ENCODE measurements at places on chromosomes 4 and X.
A peak's percentile ranks its signal among the peaks of the same experiment; 100 is the strongest.

- no peak for DNase-seq
These were observed 171.3 kb downstream of the PTTG2 start for GRCh38 chr4:38131371-38132091.

DNA sequence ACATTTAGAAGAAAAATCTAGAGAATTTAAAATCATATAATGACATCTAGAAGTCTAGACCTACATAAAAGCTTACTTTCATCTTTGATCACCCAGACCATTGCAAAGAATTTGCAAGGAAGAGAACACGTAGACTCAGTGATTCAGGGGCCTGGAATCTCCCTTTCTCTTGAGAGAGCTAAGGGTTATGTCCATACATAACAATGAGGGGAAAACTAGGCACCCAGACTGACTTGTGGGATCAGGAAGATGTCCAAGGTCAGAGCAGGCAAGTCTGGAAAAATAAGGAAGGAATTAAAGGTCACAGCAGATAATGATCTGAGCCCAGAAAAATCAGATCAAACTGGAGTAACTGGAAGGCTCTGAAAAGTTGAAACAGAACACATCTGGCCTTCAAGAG, 198.4 kb upstream of the SFRP2 start:
- no peak for DNase-seq

- no peak for DNase-seq
These were observed 82.0 kb upstream of the PITX2 start for GRCh38 chr4:110704748-110705439.

GRCh38 chr4:181528570-181529184, 714.5 kb upstream of the TENM3 start:
- peak; percentile 36 for DNase-seq

- DNase-seq: peak; percentile 31
These were observed 1651.9 kb downstream of the C4orf33 start for GRCh38 chr4:130747842-130748241.

DNA sequence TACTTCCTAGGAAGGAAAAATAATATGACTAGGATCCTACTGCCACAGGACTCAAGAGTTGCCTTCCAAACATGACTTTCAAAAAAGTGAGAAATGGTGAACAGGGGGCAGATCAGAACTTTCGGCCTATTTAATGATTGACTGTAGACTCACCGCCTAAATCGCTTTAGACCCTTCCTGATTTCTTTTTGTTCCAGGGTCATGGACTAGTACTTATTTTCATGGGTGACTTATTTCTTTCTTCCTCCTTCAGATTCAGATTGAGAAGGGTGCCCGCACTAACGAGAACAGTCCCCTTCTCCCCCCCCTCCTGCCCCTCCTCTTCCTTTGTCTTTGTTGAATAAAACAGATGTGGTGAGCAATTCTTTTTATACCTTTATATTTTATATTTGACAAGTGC, 48.0 kb upstream of the KLHL8 start:
- DNase-seq: no peak

GRCh38 chrX:30039768-30040167, 175.6 kb upstream of the MAGEB2 start:
- DNase-seq: no peak

DNA sequence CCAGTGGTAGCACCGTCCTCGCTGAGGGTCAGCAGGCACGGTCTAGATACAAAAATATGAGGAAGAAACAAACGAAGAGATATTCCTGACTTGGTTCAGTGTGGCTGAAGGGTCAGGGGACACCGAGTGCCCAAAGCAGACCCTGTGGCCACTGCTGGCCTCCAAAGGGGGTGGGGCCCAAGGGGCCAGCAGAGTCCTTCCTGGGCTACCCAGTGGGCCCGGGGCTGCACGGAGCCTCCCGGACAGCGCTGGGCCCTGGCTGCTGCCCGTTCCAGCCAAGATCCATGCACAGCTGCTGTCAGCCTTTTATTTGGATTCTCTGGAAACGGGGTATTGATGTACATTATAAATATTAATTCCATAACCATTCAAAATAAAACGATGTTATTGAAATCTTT, 20.4 kb downstream of the NELFA start:
- no peak for DNase-seq

DNA sequence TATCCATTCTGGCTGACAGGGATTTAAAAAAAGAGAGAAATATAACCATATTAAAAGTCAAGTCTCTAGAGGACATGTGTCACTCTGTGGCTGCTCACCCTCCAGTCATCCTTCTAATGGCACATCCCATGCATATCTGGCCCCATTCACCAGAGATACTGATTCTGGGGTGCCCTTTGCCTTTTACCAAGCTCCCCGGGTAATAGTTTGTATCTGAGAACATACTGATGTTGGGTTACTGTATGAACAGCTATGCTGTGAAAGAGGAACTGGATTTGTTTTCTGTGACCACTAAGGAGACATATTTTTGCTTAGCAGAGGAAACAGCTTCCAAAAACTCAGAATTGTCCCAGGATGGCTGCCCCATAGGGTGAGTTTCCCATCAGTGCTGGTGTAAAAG, 56.0 kb downstream of the SAT1 start:
- no peak for DNase-seq

DNA sequence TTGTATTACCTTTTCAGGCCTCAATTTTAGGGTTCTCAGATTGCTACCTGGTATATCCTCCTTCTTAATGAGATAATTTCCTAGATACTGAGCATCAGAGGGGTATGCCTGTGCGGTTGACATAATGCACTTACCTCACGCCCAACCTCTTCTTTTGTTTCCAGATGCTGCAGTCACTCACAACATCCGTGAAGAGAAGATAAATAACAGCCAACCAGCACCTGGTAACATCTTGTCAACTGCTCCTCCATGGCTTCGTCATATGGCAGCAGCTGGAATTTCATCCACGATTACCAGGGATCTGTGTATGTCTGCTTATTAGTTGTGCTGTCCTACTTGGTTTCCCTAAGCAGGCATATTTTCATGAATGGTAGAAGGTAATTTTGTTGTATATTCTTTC, 16.7 kb downstream of the SAGE1 start:
- DNase-seq: no peak

DNA sequence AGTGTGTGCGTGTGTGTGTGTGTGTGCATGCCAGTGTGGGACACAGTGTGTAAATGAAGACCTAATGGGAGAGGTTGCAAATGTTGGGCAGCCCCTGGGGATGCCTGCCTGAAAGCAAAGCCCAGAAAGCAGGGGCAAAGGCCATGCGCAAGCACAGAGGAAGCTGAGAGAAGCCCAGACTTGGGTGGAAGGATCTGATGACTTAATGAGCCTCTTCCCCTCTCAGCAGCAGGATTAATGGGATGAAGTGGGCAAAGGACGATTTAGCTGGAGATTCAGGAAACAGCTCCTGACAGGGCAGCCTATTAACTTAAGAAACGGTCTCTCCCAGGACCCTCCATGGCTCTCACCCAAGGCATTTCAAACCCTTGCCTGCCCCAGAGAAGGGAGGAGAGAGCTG, 107.3 kb downstream of the EFNB1 start:
- no peak for DNase-seq

GRCh38 chr4:158209825-158210807, at the start of gene TMEM144:
Gene TMEM144, plus strand, starts transcription at chr4:158210486. Its CDS starts 2,182 bp downstream, at chr4:158212668.
- DNase-seq: no peak

- no peak for DNase-seq
These were observed 10.8 kb upstream of the ADH1A start for GRCh38 chr4:99301376-99302164.

GRCh38 chr4:74821541-74821940, 27.2 kb upstream of the BTC start:
- no peak for DNase-seq

GRCh38 chrX:8310409-8310808, 139.3 kb upstream of the VCX2 start:
- no peak for DNase-seq

DNA sequence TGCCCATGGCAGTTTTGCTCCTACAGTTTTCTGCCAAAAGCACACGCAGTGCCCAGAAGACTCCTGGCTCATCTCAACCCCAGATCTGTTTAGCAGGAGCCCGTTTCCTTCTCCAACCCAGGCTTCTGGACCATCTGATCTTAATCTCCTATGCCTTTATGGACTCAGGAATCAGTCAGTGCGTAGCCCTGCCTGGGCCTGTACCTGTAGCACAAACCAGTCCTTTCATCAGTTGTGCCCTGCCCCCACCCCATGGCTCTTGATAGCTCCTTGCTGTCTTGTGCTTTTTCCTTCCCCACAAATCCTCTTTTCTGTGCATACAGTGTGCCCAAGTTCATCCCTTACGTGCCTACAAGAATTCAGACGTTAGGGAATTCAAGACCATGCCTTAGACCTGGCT, 1.5 kb downstream of the ZNF718 start:
- no peak for DNase-seq

- DNase-seq: peak; percentile 73
These were observed at the start of gene OTUD5 for GRCh38 chrX:48957477-48957826. Gene OTUD5, minus strand, starts transcription at chrX:48957607. Its CDS starts 37 bp downstream, at chrX:48957570.

GRCh38 chr4:89314291-89314690, 6.7 kb upstream of the GPRIN3 start:
- no peak for DNase-seq

- no peak for DNase-seq
These were observed 2.1 kb downstream of the MND1 start for GRCh38 chr4:153346563-153346962.

- DNase-seq: no peak
These were observed 204.7 kb downstream of the SLIT2 start for GRCh38 chr4:20456407-20456806.

DNA sequence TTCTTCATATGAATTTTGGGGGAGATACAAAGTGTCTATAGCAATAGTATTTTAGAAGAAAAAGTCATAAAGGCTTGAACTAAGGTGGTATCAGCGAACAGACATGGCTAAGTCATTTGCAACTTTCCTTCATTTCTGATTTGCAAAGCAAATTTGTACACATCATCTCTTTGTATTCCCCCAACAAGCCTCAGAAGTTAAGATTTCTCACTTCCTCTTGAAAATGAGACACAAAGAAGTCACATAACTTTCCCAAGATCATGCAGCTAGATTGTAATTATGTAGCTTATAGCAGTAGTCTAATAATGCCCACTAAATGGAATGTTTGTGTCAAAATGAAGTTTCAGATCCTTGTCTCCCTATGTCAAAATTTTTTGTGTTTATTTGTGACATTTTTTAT, 709.8 kb upstream of the HS3ST1 start:
- DNase-seq: no peak

- DNase-seq: no peak
These were observed 14.1 kb downstream of the PDS5A start for GRCh38 chr4:39963656-39964055.

- DNase-seq: no peak
These were observed 19.9 kb upstream of the CYBB start for GRCh38 chrX:37759878-37760418.

GRCh38 chrX:138756234-138756633, 44.7 kb upstream of the FGF13 start:
- DNase-seq: no peak

DNA sequence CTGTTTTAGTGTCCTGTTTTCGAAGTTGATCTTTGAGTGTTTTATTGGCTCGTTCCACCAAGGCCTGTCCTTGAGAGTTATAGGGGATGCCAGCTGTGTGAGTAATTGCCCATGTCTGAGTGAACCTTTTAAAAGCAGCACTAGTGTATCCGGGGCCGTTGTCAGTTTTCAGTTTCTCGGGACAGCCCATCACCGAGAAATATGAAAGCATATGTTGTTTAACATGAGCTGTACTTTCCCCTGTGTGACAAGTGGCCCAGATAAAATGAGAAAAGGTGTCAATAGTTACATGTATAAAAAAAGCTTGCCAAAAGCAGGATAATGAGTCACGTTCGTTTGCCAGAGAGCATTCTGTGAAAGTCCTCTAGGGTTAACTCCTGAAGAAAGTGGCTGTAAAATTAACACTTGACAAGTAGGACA, 48.6 kb upstream of the RASSF6 start:
- DNase-seq: peak; percentile 90

Measured in NCI-H1694 treated with DMSO at 0.1 percent for 48 hours (cell line).